ENCODE measurements at places on chromosomes 11 and 22.

DNA sequence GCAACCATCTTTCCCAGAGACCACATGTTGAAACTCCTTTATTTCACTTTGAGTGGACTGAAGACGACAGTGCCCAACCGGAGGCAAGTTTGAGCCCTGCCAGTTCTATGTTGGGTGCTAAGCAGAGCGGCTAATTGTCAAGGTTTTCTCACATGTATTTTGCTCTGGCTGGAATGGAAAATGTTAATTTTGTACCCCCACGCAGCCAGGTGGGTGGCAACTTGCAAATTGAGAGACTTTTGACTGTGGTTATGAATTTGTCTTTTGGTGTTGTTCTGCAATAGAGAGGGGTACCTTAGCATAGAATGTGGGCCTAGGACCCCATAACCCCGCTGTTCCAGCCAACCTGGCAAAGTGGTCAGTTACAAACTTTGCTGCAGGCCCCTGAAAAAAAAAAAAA is 42.5 kb upstream of the SLC5A12 start:
- DNase-seq = no peak

DNA sequence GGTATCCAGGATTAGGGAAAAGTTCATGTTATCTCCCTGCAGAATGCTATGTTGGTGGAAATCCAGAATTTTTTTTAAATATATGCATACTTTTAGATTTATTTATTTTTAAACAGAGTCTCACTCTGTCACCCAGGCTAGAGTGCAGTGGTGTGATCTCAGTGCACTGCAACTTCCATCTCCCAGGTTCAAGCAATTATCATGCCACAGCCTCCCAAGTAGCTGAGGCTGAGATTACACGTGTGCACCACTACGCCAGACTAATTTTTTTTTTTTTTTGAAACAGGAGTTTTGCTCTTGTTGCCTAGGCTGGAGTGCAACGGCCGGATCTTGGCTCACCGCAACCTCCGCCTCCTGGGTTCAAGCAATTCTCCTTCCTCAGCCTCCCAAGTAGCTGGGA is 2.6 kb downstream of the PACSIN2 start:
- no peak for DNase-seq

GRCh38 chr11:100849901-100850235 is 162.8 kb downstream of the ARHGAP42 start:
- no peak for DNase-seq

GRCh38 chr11:86251345-86251744 is 6.8 kb downstream of the EED start:
- DNase-seq = no peak

- DNase-seq = no peak
These were observed 163.1 kb downstream of the MAML2 start for GRCh38 chr11:96179905-96180304.

GRCh38 chr22:48889209-48889830 is 938.4 kb downstream of the BRD1 start:
- DNase-seq = no peak

- peak; percentile 23 for DNase-seq
These were observed 1.2 kb downstream of the DDX6 start for GRCh38 chr11:118789501-118790356.

DNA sequence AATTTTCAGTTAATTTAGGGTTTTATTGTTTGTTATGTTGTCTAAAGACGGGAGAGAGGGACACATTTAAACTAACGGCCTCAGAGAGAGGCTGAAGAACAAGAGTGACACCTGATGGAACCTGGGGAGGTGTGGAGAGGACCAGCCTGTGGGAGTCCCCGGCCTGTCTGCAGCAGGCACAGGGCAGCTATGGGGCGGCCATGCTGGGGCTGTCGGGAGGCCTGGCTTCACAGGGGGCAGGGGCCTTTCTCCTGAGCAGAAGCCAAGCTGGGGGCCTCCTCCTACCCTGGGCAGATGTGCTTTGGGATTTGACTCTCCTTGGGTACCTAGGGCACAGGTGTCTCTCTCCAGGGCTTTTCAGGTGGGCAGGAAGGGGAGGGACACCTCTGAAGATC is 21.9 kb downstream of the RELT start:
- no peak for DNase-seq

- no peak for DNase-seq
These were observed 363.3 kb upstream of the CCDC90B start for GRCh38 chr11:83649528-83649855.

DNA sequence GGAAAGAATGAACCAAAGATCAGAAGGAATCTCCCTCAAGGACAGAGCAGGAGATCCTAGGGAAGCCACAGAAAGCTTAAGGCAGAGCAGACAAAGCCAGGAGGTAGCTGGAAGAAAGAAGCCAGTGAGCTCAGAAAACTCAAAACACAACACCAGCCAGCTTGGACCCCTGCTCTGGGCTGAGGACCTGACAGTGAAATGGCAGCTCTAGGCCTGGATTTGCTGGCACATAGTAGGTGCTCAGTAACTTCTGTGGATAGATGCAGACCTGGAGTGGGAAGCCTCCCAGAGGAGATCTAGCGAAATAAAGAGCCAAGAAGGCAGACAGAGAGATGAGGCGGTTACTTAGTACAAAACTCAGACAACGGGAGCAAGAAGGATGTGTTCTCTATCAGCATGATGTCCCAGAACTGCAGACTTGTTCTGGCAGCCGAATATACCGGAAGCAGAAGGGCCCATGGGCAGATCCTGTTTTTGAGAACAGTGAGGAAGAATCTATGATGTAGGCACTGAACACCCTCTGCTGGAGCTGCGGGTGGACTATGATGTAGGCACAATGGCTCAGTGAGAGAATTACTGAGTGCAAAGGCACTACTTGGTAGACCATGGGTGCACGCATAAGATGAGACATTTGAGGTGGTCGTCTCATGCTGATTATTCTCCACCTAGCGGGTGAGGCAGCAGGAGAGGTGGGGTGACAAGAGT is 4.8 kb downstream of the ROBO4 start:
- DNase-seq = no peak

- DNase-seq = no peak
These were observed 237.9 kb downstream of the BRD1 start for GRCh38 chr22:49589811-49590210.

GRCh38 chr11:76653012-76653673 is 17.4 kb downstream of the LRRC32 start:
- DNase-seq = no peak

GRCh38 chr11:116960930-116961329 is 123.5 kb upstream of the APOA1 start:
- no peak for DNase-seq

DNA sequence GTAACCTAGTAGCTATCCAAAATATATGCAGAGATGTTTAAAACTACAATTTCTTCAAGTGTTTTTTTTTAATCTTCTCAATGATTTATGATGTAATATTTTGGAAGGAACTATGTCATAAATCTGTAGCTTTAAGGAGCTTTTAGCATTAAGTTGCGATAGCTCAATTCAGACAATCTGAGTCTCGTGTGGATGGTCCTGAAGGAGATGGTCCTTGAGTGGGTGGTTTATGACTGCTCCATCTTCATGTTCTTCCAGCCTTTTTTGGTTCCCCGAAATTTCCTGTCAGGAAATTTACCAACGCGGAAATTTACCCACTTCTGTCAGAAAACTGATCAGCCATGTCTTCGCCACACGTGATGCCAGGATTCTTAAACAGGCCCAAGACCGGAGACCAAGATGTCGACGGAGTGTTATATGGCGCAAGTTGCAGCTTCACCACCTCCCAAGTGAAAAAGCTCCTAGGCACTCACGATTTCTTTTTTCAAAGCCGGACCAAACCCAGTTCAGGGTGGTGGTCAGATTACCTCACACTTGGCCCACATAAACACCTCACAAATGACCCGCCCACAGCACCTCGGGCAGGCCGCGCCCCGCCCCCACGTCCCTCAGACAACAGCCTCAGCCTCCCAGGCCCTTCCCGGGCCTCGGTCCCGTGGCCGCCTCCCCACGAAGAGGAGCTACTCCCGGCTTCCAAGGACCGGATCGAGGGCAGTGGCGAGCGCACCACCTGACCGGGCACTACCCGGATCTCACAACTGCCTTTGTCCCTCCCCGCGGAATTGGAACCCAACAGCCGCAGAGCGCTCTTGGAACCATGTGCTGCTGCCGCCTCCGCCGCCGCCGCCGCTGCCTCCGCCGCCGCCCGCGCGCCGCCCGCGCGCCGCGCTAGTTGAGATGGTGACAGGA is at the start of gene MORC2:
Gene MORC2 (minus strand): TSS at position 760 of the 909 bp plus-strand sequence. CDS start 885 bp downstream, outside the sequence.
- no peak for DNase-seq

- DNase-seq = no peak
These were observed 470.2 kb upstream of the API5 start for GRCh38 chr11:42841556-42841955.

DNA sequence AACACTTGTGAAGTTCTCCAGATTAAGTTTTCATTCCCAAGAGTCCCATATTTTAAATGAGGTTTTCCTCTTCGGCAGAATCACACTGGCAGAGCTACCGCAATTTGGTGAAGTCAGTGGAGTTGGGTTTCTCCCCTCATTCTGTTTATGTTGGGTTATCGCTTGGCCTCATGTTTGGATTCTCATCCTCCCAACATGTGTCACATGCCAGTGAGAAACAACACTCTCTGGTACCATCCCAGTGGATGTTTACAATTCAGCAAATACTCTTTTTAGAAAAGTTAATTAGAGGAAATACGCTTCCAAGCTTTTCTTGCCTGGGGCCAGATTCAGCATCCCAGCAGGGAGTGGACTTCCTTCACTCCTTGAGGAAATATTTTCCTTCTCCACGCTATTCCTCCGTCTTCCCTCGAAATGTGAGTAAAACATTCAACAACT is 2.1 kb downstream of the PAMR1 start:
- no peak for DNase-seq

DNA sequence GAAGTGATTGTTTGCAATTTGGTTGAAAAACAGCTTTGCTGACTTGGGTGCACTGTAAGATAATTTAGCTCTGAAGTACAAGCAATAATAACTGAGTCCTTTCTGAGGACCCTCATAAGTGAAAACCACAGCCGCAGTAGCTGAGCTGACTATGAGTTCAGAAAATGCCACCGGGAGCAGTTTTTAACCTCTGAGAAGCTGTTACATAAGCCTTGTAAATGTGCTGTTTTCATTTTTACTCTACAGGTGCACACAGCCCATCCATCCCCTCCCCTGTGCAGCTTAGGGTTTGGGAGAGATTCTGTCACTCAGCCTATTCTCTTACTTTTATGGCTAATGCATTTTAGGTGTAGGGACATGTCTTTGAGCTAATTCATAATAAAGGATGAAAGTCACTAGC is 255.5 kb upstream of the C11orf87 start:
- no peak for DNase-seq

DNA sequence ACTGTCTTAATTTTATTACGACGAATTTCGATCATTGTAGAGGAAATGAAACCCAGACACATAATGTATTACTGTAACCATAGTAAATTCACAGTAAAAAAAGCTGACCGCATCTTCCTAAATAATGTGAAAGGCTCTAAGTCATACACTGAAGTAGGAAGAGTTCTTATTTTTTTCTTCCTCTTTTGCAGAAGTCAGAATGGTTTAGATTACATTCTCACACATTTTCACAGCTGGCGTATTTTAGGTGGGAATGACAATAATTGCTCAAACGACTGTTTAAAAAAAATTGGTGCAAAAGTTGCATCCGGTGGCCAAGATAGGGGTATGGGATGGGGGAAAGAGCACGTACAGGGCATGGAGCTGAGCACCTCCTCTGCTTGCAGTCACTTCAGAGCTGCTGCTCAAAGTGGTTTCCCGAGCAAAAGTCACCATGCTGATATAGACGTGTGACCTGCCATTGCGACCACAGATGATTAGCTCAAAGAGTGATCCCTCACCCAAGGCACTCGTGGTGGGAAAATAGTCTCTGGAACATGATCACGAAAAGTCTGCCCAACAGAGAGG is 35.3 kb downstream of the MMP13 start:
- no peak for DNase-seq

- DNase-seq = peak; percentile 24
These were observed 6.5 kb downstream of the ARSA start for GRCh38 chr22:50621356-50621880.

GRCh38 chr11:122642472-122642922 is 13.0 kb upstream of the UBASH3B start:
- no peak for DNase-seq

- DNase-seq = no peak
These were observed 12.3 kb downstream of the TBX1 start for GRCh38 chr22:19772673-19773469.

DNA sequence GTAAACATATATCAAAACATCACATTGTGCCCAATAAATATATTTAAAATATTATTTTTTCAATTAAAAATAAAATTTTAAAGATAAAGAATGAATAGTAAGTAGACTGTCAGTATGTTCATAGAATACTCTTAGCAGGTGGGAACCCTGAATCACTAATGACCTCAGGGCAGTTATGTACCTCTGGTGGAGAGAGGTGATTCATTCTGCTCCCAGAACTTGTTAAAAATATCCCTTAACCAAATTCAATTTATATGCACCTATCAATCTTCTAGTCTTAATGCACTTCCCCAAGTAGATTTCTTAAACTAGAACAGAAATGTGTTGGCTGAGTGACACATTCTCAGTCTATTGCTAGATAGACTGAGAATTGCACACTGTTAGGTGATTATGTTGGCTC is 183.9 kb upstream of the SYN3 start:
- no peak for DNase-seq

GRCh38 chr11:78929207-78929905 is 354.7 kb upstream of the NARS2 start:
- no peak for DNase-seq

DNA sequence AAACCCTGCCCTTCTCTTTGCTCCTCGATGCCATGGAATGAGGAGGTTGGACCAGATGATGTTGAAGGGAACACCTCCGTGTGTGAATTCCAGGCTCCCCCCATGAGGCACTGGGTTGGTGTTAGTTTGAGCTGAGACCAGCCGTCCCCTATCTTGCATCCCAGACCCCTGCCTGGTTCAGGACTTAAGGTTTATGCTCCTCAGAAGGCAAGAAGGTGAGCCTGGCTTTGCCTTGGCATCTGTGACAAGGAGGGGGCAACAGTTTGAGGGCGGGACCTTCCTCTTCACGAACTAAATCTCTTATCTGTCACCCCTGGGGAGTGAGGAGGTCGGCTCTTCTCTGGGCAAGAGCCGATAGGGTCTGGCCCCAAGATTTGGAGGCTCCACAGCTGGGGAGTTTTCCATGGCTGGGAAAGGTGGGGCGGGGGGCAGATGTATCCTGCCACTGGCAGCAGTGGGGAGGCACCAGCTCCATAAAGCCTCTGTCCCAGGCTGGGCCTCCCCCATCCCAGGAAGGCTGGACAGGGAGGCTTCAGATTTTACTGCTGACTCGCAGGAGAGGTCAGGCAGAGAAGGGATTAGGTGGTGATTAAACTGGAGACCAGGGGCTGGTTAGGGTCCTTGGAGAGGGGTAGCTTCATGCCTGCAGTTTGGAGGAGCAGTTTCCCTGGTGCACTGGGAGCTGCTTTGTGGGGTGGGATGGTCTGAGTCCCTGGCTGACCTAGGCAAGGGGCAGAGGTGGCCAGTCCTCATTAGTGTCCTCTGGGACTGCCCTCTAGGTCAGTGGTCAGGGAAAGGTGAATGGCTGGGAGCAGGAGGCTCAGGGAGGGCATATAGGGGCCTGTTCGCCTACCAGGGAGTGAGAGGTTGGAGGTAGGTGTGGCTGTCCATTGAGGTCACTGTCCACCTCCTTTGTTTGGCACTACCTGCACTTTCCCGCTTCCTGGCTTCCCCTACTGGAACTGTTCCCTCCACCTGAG is 1.1 kb downstream of the SEC14L2 start:
- no peak for DNase-seq
